ENCODE measurements at places on chromosomes 16 and 17. TPM values are rescaled to one million over a fixed set of nuclear protein-coding genes. Genes with fewer than 3 reads are reported as not detected.

The KDM6B gene
- total RNA-seq: 46.1 TPM

The VAT1L gene
- total RNA-seq: 0.38 TPM

DNA sequence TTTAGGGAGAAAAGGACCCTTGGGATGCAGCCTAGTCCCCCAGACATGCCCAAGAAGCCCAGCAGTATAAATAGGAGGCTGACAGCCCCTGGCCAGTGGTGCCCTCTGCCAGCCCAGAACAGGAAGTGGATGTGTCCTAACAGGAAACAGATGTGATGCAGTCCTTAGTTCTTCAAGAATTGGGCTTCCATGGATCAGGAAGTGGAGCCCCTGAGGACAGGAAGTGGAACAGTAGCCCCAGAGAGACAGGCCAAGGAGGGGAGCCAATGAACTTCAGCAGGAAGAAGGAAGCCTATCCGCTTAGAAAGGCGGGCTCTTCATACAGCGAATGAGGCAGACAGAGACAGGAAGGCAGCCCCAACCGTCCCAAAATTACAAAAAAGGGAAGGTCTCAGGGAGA lies 7.2 kb downstream of the CTF1 start:
- no peaks in the 10 kb centered on the region for H3K27me3 ChIP-seq
- DNase-seq: peak; percentile 51
- no peaks in the 10 kb centered on the region for H3K36me3 ChIP-seq
- H3K27ac ChIP-seq: peak overlapping the region; percentile 91

DNA sequence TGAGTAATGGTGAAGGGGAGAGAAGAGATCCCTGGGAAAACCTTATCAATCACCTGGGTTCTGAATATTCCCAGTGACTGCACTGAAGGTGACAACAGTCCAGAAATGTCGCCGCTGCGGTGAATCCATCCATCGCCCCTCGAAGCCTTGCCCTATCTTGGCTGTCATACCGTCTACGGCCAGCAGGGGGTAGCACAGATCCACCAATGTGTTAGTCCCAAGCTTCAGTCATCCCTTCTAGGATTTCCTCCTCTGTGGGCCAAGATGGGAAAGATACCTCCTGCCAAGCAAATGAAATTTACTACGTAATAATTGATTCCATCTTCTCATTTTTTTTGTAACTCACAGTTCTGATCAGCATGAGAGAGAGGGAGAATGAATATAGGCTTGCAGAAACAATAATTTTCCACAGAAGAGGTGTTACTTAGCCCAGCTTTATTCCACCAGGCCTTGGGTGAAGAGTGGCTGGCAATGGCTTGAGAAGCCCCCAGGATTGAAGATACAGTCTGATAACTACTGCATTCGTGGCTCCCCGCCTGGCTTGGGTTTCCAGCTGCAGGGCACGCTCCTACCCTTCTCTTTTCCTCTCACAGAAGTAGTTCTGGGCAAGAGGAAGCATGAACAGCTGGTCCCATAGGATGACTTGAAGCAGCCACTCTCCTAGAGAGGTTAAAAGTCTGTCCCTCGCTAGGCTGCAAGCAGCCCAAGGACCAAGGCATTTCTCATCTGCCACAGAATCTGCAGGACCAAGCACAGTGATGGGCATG lies 2.6 kb upstream of the FMNL1 start:
- no peak overlapping the region for H3K27ac ChIP-seq
- H3K36me3 ChIP-seq: no peaks in the 10 kb centered on the region
- peak; percentile 87 for DNase-seq
- H3K27me3 ChIP-seq: no peaks in the 10 kb centered on the region
- H3K4me3 ChIP-seq: no peak overlapping the region
- H3K4me1 ChIP-seq: peaks cover 34% of the 10 kb centered on the region
